ENCODE measurements at places on chromosomes 13 and 19.

DNA sequence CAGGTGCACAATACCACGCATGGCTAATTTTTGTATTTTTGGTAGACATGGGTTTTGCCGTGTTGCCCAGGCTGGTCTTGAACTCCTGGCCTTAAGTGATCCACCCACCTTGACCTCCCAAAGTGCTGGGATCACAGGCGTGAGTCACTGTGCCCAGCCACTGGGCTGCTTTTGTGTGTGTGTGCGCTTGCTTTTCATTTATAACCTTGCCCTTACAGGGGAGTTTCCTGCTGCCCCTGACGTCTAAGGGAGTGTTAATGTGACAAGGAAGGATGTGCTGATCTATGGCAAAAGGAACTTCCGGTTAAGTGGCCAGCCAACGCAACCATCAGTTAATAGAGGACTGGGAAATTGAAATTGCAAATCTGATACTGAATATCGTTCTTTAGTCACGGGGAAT, 57.7 kb downstream of the ING1 start:
- DNase-seq, result no peak

GRCh38 chr13:112756967-112757758, 67.3 kb downstream of the ATP11A start:
- DNase-seq, result no peak

GRCh38 chr13:100365680-100366079, 222.9 kb downstream of the GGACT start:
- no peak for DNase-seq

DNA sequence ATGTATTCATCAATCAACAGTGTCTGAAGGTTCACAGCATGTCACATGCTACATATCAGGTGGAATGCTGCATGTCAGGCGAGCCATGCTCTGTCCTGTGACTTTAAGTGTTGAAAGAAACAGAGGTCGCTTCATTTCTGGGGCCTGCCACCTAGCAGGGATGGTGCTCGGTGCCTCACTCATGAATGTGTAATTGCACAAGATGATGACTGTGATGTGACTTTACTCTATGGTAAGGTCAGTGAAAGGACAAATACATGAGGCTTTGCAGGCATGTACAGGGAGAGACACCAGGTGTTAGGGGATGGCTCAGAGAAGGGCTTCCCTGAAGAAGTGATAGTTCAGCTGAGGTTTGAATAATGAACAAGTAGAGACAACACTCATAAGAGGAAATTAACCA, 66.7 kb downstream of the FRY start:
- DNase-seq, result peak; percentile 82

DNA sequence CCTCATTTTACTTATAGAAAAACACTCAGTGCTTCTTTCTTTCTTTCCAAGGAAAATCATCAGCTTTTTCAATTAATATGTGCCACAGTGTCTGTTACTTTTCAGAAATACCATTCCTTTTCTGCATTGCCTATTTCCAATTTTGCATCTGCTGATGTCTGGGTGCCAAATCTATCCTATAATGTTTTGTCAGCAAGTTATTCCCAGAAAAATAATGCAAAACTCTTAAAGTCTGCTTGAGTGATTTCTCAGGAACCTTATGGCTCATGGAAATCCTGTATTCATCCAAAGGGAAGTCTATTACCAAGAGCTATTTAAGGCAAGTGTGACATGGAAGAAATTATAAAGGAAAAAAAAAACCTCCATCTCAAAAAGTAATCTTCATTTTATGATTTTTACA, 224.4 kb downstream of the FGF14 start:
- DNase-seq, result no peak

- no peak for DNase-seq
These were observed 118.0 kb upstream of the POSTN start for GRCh38 chr13:37716420-37717195.

DNA sequence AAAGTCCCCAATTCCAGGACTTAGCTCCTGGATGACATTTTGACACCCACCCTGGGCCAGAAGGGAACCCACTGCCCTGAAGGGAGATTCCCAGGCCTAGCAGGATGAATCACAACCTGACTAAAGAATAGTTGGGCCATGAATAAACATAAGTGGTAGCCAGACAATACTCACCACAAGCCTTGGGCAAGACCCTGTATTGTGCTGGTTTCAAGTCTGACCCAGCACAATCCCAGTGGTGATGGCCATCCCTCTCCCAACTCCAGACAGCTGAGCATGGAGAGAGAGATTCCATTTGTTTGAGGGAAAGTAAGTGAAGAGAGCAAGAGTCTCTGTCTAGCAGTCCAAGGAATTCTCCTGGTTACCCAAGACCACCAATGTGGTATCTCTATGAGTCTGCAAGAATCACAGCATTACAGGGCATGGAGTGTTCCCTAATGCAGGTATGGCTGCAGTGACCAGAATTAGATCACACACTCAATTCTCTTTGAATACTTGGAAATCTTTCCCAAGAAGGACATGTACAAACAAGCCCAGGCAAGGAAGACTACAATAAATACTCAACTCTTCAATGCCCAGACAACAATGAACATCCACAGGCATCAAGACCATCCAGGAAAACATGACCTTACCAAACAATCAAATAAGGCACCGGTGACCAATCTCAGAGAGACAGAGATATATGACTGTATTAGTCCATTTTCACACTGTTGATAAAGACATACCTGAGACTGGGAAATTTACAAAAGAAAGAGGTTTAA, 158.0 kb downstream of the VWA8 start:
- DNase-seq, result no peak

DNA sequence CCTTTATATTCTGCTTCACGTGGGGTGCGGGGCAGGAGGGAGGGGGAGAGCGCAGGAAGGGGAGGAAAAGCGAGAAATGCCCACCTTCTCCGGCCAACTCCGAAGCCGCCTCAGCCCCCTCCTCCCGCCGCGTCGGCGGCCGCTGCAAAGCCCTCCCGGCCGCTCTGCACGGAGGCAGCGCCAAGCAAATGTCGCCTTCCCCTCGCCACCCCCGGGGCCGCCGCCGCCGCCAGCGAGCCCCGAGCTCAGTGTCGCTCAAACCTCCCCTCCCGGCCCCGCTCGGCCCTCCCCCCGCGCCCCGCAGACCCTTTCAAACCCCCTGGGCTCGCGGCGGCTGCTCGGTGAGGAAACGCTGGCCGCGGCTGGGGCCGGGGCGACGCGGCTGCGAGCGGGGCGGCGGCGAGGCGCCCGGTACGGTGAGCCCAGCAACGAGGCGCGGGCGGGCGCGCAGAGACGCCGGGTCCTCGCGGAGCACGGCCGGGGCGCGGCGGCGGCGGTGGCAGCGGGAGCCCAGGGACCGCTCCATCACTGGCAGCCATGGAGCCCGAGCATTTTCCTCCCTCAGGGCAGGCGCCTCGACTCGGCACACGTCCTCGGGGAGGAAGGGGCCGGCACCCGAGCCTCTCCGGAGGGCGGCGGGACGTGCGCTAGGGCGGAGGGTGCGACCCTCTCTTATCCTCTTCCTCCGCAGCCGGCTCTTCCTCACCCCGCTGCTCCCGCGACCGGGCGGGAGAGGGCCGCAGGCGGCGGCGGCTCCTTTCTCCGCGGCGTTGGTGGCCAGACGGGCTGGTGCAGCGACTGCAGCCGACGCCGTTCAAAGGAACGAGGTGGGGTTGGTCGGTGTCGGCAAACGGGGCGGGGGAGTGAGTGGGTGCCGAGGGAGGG, 463 bp upstream of the TSC22D1 start:
- no peak for DNase-seq

- no peak for DNase-seq
These were observed 7.8 kb downstream of the ZNF600 start for GRCh38 chr19:52778811-52779210.

DNA sequence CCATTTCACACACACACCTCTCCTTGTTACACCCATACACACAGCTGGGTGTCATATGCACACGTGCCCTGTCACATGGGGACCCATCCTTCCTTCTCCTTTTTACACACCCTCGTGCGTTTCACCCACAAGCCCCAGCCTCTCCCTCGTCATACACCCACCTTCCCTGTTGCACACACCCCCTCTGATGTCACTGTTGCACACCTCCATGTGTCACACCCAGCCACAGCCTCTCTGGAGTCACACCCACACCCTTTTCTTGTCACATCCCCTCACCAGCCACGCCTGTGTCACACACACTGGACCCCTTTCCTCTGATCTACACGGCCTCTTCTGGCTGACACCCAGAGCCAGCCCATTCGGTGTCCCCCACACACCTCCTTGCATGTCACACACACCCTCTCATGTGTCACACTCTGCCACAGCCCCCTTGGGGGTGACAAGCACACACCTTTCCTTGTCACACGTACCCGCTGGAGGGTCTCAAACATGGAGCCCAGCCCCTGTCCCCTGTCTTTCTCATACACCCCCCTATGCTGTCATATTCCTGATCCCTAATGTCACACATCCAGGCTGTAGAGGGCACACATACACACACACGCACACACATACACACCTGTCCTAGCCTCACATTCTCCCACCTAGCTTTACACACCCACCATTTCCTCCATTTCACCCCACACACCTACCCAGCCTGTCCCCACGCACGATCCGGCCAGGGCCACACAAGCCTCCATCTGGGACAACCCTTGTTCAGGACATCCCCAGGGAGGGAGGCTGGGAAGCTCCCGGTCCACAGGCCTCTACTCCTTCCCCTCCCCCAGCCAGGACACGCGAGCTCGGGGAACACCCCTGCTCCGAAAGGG, 1.4 kb downstream of the NOVA2 start:
- DNase-seq, result peak; percentile 10

DNA sequence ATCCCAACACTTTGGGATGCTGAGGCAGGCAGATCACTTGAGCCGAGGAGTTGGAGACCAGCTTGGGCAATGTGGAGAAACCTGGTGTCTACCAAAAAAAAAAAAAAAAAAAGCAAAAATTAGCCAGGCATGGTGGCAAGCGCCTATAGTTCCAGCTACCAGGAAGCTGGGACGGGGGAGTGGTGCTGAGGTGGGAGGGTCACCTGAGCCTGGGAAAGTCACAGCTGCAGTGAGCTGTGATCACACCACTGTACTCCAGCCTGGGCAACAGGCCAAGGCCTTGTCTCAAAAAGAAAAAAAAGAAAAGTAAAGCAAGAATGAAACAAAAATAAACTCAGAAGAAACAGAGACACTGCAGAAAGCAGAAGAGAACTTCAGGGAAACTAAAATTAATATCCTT, 31.6 kb downstream of the MTRF1 start:
- DNase-seq, result no peak
